ENCODE measurements at places on chromosomes 5 and 9. TPM values are rescaled to one million over a fixed set of nuclear protein-coding genes. Genes with fewer than 3 reads are reported as not detected.

The CD14 gene
- 0.29 TPM for total RNA-seq

The DMRT3 gene
- 0.34 TPM for total RNA-seq

GRCh38 chr5:95826949-95827891, 4.7 kb upstream of the GLRX start:
- DNase-seq = no peak

GRCh38 chr9:6938873-6939272, 181.1 kb downstream of the KDM4C start:
- DNase-seq = no peak

GRCh38 chr9:4086119-4087090, 213.5 kb downstream of the GLIS3 start:
- DNase-seq = no peak

DNA sequence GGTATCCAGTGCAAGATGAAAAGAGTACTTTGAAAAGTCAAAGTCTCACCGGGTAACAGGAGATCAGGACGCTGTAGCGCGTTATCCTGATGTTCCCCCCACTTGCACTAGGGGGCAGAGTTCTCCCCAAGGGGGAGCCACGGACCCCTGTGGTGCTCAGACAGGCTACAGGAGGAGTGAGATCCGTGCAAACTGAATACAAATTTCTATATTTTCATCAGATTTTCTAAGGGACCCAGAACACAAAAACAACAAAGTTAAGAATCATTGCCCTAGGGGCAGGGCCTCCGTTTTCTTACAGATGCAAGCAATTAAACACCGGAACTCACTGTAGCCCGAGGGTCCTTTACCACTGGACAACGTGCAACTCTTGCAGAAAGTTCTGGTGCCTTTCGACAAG, 2.0 kb downstream of the MYO10 start:
- DNase-seq = no peak
